Hematopoietic multipotent progenitor cell treated with erythropoietin and hydrocortisone succinate and interleukin-3 and kit ligand, for 8 days (in vitro differentiated cells): ENCODE measurements at places on chromosomes 6 and 20.

DNA sequence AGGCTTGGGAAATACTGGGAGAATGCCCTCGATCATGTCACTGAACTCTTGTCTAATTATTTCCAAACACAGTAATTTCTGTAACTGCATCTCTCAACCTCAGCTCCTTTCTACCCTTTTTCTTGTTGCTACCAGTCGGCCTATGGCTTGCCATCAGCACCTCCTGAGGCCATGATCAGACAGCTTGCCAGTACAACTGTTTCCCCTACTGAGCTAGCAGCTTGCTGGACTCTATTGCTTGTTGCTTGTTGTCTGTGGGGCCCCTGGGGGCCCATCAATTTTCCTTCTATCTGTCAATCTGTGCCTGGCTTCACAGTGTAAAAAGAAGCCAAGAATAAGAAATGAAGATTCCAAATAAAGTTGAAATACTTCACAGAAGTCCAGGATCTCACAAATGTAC is 123.9 kb downstream of the OPN5 start:
- DNase-seq = no peak

DNA sequence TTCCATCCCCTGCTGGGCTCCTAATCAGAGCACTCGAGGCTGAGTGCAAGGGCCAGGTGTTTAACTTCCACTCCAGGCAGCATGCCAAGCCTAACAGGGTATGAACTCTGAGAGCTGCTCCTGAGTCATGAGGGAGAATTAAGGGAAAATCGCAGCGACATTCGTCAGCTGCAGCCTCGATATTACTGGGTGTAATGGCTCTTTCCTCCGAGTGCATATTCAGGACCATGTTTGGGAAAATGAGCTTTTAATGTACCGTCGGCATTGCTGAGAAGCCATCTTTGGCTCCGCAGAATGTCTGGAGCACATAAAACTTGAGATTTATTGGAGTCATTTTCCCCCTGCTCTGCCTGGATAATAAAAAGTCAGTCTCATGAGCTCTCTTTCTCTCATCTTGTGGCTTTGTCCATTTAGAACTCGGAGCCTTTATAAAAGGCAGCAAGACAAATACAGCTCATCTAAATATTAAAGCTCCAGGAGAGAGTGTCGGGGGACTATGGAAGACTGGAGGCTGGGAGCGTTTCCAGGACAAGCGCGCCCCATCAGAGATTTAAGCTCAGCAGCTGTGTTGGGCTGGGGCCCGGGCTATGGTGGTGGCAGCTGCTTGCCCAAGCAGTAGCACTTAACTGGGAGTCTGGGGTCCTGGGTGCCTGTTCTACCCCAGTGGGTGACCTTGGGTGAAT is 103.7 kb downstream of the TOX2 start:
- no peak for DNase-seq

- no peak for DNase-seq
Observed at GRCh38 chr6:30823534-30823865, 60.8 kb upstream of the DDR1 start.

DNA sequence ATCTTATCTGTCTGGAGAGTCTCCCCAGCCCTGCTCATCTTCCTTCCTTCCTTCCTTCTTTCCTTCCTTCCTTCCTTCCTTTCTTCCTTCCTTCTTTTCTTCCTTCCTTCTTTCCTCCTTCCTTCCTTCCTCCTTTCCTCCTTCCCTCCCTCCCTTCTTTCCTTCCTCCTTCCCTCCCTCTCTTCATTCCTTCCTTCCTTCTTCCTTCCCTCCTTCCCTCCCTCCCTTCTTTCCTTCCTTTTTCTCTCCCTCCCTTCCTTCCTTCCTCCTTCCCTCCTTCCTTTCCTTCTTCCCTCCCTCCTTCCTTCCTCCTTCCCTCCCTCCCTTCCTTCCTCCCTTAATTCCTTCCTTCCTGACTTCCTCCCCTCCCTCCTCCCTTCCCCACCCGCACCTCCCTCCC is 284.0 kb downstream of the KHDC1L start:
- DNase-seq = no peak

DNA sequence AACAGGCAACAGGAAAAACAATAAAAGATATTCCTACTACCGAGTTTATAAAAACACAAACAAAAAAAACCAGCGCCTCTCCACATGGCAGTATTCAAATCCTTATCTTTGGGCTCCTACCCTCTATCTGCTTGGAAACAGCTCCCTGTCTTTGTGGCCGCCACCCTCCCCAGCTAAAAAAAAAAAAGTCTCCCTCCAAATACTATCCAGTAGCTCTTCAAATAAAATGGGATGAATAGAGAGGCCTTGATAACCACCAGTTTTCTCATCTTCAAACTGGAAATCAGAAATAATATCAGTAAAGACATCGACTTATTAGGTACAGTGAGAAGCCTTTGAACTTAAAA is 96.2 kb downstream of the PSMG4 start:
- peak; percentile 92 for DNase-seq

- peak; percentile 40 for DNase-seq
Observed at GRCh38 chr6:80605165-80605989, 498.9 kb downstream of the BCKDHB start.

DNA sequence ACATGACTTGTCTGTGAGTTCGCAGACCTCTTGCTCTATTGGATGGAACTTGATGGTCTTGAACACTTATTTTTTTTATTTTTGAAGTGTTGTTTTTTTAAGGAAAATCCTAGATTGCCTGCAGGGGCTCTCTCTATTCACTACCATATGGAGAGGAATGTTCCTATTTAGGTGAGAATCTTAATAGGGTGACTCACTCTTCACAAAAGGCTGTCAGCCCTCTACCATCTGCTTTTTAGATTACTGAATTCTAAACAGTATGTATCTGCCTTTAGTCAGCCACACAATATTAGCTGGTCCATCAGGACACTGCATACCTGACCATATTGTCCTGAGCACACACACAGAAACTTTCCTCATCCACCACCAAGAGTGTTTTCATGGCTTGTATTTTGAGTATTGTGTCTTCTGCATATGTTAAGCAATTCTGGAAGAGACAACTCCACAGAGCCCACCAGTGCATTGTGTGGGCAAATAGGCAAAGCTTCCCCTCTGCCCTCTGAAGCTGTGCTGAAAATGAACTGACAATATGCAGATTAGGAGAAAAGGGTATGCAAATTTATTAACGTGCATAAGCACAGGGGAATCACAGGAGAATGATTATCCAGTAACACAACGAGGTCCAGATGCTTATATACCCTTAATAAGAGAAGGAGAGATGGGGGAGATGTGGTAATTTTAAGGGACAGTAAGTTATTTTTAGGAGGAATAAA is 6.6 kb upstream of the BTBD9 start:
- DNase-seq = no peak

- no peak for DNase-seq
Observed at GRCh38 chr20:10954137-10954840, 280.5 kb upstream of the JAG1 start.

GRCh38 chr6:129767776-129768485 is 58.0 kb upstream of the ARHGAP18 start:
- no peak for DNase-seq

GRCh38 chr6:28901831-28902230 is 22.0 kb downstream of the TRIM27 start:
- DNase-seq = peak; percentile 93

DNA sequence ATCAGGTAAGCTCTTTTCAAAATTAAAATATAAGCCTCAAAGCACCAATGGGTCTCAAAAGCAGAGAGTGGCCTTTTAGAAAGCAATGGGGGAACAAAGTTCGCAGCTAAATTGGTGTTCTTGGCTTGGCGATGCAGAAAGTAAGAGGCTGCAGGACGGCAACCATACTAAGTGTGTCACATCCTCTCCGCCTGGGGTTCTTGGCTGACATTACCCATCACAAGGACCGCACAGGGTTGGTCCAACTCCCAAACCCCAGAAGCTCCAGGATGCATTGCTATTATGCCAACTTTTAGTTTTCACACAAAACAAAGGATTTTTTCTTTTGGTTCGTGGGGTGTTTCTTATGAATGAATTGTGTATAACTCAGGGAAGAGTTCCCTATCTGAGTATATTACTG is 124.8 kb downstream of the PRKN start:
- no peak for DNase-seq

DNA sequence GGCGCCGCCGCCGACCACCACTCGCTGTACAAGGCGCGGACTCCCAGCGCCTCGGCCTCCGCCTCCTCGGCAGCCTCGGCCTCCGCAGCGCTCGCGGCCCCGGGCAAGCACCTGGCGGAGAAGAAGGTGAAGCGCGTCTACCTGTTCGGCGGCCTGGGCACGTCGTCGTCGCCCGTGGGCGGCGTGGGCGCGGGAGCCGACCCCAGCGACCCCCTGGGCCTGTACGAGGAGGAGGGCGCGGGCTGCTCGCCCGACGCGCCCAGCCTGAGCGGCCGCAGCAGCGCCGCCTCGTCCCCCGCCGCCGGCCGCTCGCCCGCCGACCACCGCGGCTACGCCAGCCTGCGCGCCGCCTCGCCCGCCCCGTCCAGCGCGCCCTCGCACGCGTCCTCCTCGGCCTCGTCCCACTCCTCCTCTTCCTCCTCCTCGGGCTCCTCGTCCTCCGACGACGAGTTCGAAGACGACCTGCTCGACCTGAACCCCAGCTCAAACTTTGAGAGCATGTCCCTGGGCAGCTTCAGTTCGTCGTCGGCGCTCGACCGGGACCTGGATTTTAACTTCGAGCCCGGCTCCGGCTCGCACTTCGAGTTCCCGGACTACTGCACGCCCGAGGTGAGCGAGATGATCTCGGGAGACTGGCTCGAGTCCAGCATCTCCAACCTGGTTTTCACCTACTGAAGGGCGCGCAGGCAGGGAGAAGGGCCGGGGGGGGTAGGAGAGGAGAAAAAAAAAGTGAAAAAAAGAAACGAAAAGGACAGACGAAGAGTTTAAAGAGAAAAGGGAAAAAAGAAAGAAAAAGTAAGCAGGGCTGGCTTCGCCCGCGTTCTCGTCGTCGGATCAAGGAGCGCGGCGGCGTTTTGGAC is 2.0 kb downstream of the SOX4 start:
- DNase-seq = no peak

DNA sequence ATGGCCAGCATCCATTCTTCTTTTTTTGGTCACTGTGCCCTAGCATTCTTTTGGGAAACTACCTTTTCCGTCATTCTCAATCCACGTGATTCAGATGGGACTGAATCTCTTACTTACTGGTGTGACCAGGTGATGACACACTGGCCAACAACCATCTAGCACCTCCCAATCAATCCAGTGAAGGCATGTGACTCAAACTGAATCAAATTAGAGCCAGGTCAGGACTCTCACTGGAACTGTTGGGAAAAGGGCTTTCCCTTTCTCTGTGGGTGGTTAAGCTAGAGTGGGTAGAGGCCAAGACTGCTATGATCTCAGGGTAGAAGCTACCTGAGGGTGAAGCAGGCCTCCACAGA is 36.2 kb upstream of the ZMYND8 start:
- no peak for DNase-seq

- no peak for DNase-seq
Observed at GRCh38 chr6:150005761-150006651, 19.3 kb downstream of the RAET1L start.

DNA sequence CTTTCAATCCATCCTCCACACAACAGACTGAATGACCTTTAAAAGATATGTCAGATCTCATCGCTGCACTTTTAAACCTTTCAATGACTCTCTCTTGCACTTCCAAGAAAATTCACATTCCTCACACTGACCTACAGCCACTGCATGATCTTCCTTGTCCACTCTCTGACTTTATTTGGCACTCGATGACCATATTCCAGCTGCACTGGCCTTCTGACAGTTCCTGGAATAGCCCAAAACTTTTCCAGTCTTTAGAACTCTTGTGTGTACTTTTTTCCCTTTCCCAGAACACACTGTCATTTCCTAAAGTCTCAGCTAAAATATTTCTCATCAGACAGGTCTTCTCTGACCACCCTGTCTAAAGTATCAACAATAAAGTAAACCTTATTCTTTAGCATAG is 174.6 kb downstream of the ADGRG6 start:
- no peak for DNase-seq

- no peak for DNase-seq
Observed at GRCh38 chr20:53097371-53097770, 125.2 kb downstream of the TSHZ2 start.

GRCh38 chr6:54900666-54901065 is 54.1 kb downstream of the FAM83B start:
- no peak for DNase-seq

DNA sequence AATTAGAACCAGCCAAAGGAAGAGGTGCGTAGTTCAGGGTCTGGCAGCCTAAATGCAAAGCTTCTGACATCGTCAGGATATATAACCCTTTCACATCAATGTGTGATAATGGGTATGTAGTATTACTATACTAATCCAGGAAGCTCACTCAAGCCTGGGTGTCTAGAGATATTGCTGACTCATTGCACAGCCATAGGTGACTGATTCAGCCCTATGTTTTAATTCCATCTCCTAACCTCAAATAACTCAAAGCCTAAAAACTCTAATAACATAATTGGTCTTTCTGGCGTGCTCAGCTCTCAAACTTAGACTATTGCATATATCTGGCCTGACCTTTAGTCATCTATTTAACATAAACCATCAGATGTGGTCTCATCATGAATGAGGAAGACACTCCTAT is 658.4 kb downstream of the TBC1D32 start:
- DNase-seq = no peak

DNA sequence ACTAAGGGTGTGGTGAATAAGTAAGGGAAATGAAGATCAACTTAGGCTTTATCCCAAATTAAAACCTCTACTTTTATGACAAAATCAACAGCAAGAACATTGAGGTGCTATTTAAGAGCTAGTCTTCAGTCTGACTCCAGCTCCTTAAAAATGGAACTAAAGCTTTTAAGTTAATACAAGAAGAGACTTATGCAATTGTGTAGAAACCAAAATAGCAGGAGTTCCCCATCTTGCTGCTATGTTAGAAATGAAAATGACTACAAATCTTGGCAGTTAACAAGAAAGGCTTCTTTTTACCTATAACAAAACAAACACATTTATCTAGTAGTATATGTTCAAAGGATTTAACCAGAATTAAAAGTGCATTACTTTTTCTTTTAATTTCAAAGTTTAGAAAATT is 25.7 kb downstream of the HMGN3 start:
- no peak for DNase-seq

GRCh38 chr6:45965007-45965406 is 50.7 kb downstream of the CLIC5 start:
- no peak for DNase-seq

- no peak for DNase-seq
Observed at GRCh38 chr6:135657207-135657606, 159.7 kb upstream of the AHI1 start.

DNA sequence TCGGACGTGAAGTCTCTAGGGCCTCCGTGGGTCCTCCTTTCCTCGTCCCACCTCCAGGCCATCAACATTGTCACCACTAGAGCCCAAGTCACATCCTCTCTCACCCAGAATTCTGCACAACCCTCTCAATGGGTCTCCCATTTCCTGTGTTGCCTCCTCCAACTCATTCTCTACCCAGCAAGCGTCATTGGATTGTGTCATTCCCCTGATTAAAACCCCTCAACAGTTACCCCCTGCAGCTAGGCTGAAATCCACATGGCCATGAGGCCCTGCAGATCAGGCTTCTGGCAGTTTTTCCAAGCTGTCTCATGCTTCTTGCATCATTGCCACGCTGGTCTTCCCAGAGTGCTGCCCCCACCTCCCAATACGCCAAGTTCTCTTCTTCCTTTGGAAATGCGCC is 12.9 kb upstream of the FAM210B start:
- no peak for DNase-seq
